Activated CD4-positive, alpha-beta memory T cell treated with anti-CD3 and anti-CD28 coated beads, Interleukin-2, amount 10 ng/mL, durations not matched to agents 7 days and 5 days (primary cell): ENCODE measurements at places on chromosomes 2 and 18.

DNA sequence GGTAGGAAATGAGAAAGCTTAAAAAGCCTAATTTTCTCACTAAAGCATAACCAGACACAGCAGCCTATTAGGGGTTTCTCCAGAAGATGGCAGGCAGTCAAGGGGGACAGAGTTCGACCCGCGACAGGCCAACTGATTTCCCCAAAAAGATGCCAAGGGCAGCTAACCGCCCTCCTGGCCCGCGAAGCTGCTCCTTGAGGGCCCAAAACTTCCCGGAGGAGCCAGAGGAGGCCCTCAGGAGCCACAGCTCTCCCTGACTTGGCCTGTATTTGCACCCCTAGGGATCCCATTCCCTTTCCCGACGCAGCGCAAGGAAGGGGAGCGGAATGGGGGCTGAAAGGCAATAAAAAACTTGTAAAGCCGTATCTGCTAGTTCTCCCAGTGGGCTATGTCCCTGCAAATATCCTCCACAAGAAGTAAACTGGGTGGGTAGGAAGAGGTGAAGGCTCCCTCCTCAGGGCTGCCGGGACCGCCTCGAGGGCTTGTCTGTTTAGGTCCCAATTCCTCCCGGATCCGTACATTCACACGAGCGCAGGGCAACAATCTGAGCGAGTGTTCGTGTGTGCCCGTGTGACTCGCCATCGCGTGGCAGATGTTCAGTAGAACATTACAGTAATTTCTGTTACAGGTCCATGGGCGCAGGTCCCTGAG is 756 bp upstream of the NAGK start:
- no peak for DNase-seq

DNA sequence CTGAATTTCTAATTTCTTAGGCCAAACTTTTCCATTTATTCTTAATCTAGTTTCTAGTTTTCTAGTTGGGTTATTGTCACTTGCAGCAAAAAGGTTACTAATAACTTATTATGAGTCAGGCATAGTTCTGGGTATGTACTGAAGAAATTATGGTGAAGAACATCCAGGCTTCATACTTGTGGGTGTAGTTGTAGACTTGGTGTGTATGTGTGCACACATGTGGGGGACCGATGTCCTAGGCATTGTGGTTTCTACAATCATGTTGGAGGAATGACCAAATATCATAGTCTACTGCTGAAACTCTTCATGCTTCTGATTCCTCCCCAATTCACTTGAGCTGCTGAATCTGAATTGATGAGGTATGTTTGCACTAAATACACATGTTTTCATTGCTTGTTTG is 141.2 kb downstream of the PMAIP1 start:
- DNase-seq, result no peak

GRCh38 chr2:177165061-177165583 is 47.5 kb upstream of the HNRNPA3 start:
- DNase-seq, result no peak

GRCh38 chr2:58261209-58261608 is 20.1 kb upstream of the FANCL start:
- no peak for DNase-seq

DNA sequence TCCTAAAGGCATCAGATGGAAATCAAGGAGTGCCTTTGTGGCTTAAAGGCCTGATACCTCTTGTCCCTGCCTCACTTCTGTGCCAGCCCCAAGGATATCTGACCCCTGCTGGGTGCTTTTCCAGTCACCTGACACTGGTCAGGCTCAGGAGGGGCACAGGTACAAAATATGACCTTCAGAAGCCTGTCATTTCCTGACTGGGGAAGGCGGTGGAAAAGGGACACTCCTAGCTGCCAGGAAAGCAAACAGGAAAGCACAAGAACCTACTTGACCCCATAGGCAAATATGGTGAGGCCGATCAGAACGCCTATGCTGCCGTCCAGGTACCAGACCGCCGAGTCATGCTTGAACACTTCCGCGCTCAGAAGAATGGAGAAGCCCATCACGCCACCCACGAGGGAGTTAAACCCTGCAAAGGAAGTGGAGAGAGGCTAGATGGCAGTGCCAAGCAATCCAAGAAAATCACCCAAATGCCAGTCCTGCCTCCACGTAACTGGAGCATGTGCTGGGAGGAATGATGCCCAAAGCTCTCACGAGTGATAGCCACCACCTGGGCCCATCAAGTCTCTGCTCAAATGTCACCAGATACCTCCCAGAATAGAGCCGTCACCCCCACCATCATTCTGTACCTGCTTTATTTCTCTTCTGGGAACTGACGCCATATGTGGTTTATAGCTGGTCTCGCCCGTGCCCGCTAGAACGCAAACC is 204.0 kb downstream of the MGAT5 start:
- no peak for DNase-seq

GRCh38 chr18:49590608-49591007 is 28.8 kb downstream of the LIPG start:
- DNase-seq, result no peak

GRCh38 chr18:25594351-25594750 is 242.4 kb upstream of the ZNF521 start:
- DNase-seq, result no peak

GRCh38 chr2:121608367-121608766 is 40.9 kb downstream of the CLASP1 start:
- DNase-seq, result no peak

- DNase-seq, result no peak
These were observed 330.8 kb downstream of the NUP35 start for GRCh38 chr2:183455056-183455455.

- DNase-seq, result no peak
These were observed 470.5 kb upstream of the FAM98A start for GRCh38 chr2:34069604-34070003.

- no peak for DNase-seq
These were observed 15.5 kb upstream of the IHH start for GRCh38 chr2:219076253-219076652.

- DNase-seq, result no peak
These were observed 10.6 kb downstream of the DAW1 start for GRCh38 chr2:227881866-227882517.

DNA sequence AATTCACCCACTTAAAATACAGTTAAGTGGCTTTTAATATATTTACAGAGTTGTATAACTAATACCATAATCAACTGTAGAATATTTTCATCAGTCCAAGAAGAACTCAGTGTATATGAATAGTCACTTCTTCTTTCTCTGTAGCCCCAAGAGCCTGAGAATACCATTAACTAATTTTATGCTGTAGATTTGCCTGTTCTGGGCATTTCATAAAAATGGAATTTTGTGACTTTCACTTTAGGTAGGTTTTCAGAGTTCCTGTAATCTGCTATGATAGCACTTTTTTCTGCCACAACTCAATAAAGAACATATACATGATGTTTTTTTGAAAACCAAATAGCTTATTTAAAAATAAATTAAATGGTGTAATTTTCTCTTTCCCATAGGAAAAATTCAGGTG is 57.6 kb downstream of the CCDC102B start:
- DNase-seq, result no peak

DNA sequence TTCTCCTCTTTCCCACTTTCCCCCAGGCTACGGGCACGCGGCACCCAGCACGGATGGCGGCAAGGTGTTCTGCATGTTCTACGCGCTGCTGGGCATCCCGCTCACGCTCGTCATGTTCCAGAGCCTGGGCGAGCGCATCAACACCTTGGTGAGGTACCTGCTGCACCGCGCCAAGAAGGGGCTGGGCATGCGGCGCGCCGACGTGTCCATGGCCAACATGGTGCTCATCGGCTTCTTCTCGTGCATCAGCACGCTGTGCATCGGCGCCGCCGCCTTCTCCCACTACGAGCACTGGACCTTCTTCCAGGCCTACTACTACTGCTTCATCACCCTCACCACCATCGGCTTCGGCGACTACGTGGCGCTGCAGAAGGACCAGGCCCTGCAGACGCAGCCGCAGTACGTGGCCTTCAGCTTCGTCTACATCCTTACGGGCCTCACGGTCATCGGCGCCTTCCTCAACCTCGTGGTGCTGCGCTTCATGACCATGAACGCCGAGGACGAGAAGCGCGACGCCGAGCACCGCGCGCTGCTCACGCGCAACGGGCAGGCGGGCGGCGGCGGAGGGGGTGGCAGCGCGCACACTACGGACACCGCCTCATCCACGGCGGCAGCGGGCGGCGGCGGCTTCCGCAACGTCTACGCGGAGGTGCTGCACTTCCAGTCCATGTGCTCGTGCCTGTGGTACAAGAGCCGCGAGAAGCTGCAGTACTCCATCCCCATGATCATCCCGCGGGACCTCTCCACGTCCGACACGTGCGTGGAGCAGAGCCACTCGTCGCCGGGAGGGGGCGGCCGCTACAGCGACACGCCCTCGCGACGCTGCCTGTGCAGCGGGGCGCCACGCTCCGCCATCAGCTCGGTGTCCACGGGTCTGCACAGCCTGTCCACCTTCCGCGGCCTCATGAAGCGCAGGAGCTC is 35.4 kb downstream of the KCNK3 start:
- no peak for DNase-seq

- no peak for DNase-seq
These were observed 8.3 kb downstream of the ANXA4 start for GRCh38 chr2:69750246-69750645.

- no peak for DNase-seq
These were observed 48.2 kb downstream of the ADI1 start for GRCh38 chr2:3470856-3471737.

GRCh38 chr2:174551697-174552096 is 45.9 kb downstream of the WIPF1 start:
- no peak for DNase-seq

DNA sequence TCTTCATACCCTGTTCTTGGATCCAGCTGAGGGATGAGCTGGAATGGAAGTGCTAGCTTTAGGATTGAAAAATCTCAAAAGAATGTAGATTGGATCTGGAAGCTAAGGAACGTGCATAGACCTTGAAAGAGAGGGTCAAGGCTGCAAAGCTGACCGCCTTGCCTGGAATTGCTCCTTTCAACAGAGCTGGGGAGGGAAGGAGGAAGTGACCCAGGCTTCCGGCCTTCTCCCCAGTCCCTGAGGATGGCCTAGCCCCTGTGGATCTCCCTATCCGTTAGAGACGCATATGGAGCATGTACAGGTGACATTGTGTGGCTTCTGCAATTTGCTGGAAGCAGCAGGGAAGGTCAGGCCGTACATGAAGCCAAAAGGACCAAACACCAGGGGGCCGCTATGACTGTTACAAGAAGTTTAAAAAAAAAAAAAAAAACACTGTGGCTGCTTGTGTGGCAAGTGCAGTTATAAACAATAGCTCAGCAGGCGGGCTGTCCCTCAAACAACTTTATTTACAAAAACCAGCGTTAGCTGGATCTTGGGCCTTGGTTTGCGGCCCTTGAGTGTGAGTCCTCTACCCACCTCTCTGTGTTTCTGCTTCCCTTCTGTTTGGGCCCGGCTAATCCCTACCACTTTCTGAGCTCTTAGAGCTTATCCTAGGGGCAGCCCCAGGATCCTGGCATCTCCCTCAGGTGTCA is 227.6 kb downstream of the SEPTIN10 start:
- DNase-seq, result no peak

DNA sequence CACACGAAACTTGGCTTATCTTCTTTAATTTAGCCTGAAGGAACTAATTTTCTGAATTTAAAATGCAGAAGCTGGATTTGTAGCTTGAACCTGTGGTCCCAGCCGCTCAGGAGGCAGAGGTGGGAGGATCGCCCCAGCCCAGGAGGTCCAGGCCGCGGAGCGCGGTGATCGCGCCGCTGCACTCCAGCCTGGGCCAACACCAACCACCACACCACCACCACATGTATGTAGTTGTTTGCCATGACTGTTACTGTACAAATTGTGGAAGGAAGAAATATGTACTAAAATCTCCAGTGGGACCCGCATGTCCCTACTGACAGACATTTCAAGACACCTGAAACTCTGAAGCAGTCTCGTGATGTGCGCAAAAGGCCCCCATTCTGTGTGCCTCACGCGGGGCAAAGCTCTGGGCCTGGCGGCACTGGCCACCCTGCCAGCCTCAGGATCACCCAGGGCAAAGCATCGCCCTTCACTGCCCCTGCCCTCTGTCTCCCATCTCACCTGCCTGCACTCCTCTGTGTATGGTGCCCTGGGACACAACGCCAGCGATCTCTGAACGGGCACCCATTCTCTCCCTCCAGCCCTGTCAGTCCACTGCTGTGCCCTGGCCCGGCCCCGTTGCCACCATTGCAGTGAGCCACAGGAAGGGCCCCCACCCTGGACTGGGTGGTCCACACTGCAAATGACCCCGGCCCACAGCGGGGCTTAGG is 10.1 kb upstream of the ADI1 start:
- DNase-seq, result no peak

- no peak for DNase-seq
These were observed 42.8 kb downstream of the LRRTM4 start for GRCh38 chr2:77479395-77479794.

DNA sequence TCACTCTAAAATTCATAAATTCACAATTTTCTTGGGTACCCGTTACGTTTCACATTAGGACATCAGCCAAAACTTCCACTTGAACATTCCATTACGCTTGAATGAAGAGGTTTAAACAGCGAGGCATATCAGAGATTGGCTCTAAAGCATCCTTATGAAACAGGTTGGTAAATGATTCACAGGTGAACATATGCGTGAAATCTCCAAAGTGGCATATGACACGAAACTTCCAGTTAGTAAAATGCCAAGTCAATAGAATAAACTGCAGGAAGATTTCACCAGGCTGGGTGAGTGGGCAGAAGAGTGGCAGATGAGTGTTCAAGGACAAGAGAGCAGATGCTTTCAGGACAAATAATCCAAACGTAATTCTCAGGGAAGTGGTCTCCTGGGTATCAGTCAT is 33.9 kb upstream of the GLS start:
- no peak for DNase-seq

- DNase-seq, result no peak
These were observed 23.8 kb downstream of the MPHOSPH10 start for GRCh38 chr2:71154279-71154678.

DNA sequence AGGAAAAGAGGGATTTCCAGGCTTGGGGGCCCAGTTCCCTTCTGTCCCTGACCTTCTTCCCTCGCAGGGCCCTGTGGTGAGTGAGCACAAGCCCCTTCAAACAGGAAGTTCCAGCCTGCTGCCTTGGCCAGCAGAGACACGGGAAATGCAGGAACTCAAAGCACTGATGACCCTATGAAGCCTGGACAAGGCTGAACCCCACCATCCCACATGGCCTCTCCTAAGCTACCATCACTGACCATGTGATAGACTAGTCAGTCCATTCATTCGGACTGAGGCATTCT is 196.4 kb downstream of the TNS1 start:
- no peak for DNase-seq

- DNase-seq, result no peak
These were observed 44.4 kb downstream of the BCL2L11 start for GRCh38 chr2:111165084-111165483.

DNA sequence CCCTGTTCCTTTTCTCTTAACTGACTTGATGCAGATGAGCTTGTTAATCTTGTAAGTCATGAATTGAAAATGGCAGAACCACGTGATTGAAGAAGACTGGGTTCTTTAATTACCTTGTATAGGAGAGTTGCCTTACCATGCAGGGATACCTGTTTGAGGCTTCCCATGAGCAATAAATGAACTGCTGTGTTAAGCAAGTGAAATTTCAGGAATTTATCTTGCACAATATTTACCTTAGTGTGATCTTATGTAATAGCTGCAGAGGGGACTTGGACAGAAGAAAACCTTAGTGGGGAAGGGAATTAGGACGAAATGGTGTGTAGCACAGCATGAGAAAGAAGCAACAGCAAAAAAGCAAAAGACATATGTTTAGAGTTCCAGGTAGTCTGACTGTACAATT is 384.0 kb upstream of the TMEFF2 start:
- DNase-seq, result no peak
